ENCODE measurements at places on chromosomes 13 and 19. TPM values are rescaled to one million over a fixed set of nuclear protein-coding genes. Genes with fewer than 3 reads are reported as not detected.

The CALM3 gene
- total RNA-seq = 159 TPM

The LILRB4 gene
- 0.64 TPM for total RNA-seq

DNA sequence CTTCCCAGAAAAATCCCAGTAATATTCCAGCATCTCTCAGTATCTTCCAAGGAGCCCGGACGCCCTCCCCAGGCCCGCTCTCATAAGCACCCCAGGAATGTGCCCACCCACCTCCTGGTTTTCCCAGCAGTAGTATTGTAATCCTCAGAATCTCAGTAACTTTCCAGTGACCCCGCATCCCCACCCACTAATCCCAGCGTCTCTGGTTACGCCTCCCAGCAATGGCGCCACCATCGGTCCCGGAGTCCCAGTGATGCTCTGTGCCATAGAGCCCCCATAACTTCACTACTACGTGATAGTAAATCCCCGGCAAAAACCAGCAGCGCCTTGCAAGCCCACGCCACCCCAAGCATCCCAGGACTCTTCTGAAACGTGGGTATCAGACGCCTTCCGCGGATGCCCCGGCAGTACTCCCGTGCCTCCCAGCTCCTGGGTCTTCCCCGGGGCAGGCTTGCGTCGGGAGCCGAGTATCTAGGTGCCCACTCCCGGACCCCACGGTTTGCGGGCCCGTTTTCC, 928 bp upstream of the PNPLA6 start:
- H3K27ac ChIP-seq = peak overlapping the region; percentile 92
- H3K27me3 ChIP-seq = no peaks in the 10 kb centered on the region
- DNase-seq = peak; percentile 92
- H3K4me1 ChIP-seq = no peaks in the 10 kb centered on the region
- H3K36me3 ChIP-seq = peaks cover 30% of the 10 kb centered on the region

DNA sequence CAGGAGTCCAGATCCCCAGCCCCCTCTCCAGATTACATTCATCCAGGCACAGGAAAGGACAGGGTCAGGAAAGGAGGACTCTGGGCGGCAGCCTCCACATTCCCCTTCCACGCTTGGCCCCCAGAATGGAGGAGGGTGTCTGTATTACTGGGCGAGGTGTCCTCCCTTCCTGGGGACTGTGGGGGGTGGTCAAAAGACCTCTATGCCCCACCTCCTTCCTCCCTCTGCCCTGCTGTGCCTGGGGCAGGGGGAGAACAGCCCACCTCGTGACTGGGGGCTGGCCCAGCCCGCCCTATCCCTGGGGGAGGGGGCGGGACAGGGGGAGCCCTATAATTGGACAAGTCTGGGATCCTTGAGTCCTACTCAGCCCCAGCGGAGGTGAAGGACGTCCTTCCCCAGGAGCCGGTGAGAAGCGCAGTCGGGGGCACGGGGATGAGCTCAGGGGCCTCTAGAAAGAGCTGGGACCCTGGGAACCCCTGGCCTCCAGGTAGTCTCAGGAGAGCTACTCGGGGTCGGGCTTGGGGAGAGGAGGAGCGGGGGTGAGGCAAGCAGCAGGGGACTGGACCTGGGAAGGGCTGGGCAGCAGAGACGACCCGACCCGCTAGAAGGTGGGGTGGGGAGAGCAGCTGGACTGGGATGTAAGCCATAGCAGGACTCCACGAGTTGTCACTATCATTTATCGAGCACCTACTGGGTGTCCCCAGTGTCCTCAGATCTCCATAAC, at the start of gene APOE:
APOE (plus strand) TSS at position 360 of the 724 bp plus-strand sequence. CDS start 829 bp downstream, outside the sequence.
- H3K27ac ChIP-seq = no peak within 1 kb of the TSS
- DNase-seq = no peak
- peak within 1 kb of the TSS; percentile 28 for H3K4me3 ChIP-seq
- peaks cover 22% of the 10 kb centered on the region for H3K36me3 ChIP-seq
- H3K4me1 ChIP-seq = no peaks in the 10 kb centered on the region
- peaks cover 3% of the 10 kb centered on the region for H3K27me3 ChIP-seq

GRCh38 chr13:31521435-31521834, 217.9 kb upstream of the RXFP2 start:
- no peaks in the 10 kb centered on the region for H3K4me1 ChIP-seq
- H3K36me3 ChIP-seq = no peaks in the 10 kb centered on the region
- DNase-seq = no peak
